ENCODE measurements at places on chromosomes 13 and 19.

DNA sequence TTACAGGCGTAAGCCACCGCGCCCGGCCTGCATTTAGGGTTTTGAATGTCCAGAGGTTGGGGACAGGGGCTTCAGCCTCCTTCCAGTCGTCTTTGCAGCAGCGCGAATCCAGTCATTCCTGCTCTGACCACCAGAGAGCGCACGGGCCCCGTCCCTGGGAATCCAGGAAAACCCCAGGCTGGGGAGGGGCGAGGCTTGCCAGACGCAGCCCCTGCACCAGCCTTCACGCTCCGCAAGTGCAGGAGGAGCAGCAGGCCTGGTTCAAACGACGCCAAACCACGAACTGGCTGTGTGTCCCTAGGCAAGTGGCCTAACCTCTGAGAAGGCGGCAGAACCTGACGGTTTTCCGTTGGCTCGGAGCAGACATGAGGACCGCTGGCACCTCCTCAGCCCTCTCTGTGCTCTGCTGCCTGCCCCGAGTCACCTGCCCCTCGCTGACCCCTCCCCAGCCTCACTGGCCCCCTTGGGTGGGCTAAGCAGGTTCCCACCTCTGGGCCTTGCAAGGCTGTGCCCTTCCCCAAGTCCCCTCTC, 2.0 kb upstream of the RNF126 start:
- peak; percentile 85 for DNase-seq

GRCh38 chr19:32459204-32459865, 53.8 kb downstream of the DPY19L3 start:
- no peak for DNase-seq

DNA sequence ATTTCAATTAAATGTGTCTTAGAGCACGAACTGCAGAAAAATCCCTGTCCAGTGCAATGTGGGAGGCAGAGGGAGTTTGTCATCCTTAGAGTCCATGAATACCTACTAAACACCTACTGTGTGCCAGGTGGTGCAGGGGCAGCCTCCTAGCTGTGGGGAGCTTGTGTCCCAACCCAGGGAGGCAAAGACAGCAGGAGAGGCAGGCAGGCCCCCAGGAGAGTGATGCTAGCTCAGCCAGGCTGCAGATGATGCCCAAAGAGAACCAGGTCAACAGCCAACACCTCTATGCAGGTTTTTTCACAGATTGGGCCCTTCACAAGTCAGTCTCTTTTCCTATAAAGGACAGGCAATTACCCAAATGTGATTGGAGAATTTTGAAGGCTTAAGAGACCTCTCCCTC, 108.2 kb upstream of the UQCRFS1 start:
- no peak for DNase-seq

GRCh38 chr13:106958621-106959048, 390.7 kb upstream of the ARGLU1 start:
- DNase-seq = no peak

DNA sequence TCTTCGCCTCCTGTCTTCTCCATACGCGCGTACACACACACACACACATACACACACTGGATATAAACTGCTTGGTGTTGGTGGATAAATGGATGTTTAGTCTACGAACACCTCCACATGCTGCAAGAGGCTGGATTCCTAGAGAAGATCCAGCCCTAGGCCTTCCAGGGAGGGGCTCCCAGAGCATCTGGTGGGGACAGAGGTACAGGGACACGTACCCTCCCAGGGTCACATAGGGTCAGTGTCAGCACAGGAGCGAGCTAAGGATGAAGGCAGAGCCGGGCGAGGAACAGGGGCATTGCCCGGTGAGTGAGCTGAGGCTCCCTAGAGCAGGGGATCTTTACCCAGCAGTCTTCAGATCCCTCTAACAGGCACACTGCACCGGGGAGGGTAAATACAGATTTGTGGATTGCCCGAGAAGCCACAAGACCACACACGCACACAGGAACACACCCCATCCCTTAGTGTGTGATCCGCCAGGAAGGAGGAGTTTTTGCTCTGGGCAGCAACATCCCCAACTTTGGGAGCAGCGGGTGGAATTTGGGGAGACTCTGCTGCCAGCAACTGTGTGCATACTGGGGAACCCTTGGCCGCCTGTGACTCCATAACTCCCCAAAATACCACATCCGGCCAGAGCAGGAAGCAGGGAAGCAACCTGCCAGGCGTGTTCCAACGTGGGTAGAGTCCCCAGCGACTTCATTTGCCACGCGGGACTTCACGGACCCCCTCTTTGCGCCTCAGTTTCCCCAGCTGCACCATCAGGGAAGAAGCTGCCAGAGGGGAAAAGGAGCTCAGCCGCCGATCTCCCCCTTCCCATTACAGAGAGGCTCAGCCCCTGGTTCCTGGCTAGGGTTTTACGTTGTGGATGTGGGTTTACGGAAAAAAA, 5.8 kb upstream of the TLE2 start:
- no peak for DNase-seq

- DNase-seq = no peak
Observed at GRCh38 chr13:52127378-52127777, 1.5 kb downstream of the NEK5 start.

GRCh38 chr13:60509601-60510386, 112.8 kb downstream of the TDRD3 start:
- no peak for DNase-seq

DNA sequence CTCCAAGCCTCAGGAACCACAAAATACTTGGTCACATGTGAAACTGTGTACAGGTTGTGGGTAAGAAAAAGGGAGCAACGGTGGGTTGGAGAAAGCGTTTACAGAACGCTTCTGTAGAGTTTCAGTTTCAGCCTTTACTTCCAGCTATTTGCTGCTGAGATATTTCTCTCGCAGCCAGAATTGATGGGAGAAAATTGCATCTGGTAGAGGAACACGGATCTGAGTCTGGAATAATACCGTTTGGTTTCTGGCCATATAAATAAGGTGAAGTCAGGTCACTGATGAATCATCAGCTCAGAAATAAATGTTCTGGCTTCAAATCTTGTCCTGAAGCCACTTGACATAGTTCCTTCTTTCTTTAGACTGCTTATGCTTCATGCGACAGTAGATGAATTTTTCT, 20.3 kb upstream of the RFC3 start:
- no peak for DNase-seq

DNA sequence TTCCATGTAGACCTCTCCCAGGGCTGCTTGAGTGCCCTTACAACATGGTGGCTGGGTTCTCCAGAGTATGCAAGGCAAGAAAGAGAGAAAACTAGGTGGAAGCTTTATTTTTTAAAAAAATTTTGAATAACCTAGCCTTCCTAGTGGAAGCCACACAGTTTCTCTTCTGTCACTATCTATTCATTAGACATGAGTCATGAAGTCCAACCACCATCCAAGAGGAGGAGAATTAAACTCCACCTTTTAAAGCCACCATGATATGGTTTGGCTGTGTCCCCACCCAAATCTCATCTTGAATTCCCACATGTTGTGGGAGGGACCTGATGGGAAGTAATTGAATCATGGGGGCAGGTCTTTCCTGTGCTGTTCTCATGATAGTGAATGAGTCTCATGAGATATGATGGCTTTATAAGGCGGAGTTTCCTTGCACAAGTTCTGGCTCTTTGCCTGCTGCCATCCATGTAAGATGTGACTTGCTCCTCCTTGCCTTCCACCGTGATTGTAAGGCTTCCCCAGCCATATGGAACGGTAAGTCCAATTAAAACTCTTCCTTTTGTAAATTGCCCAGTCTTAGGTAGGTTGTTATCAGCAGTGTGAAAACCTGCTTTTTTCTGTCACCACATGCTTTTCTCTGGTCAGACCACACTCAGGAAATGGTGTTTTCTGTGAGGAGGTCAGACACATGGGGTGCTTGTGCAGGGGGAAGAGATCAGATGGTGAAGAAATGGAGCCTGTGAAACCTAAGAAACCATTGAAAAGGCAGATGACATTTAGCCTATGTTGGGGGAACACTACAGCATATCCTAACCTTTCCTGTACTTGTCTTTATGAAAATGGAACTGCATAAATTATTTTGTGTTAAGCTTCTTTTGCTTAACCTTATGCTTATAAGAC, 57.7 kb downstream of the ANKRD10 start:
- DNase-seq = no peak

GRCh38 chr13:98927951-98928927, 49.6 kb downstream of the DOCK9 start:
- DNase-seq = no peak

- DNase-seq = peak; percentile 70
Observed at GRCh38 chr19:35142606-35143230, 337 bp upstream of the FXYD7 start.

DNA sequence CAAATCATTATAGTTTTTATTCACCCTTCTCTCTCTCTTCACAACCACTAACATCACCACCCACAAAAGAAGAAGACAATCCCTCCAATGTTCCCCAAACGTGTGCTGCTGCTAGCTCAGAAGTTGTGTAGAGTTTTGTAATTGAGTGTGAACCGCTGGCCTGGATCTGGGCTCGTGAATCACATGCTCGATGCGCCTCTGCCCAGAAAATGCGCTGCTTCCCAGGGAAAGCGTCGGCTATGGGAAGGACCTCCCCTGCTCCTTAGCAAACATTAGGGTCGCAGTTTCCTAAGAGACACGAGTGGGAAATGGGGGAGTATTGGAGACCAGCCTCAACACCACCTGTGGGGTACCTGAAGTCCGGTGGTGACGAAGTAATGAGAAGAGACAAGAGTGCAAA, 38.4 kb upstream of the ZNF726 start:
- DNase-seq = no peak

GRCh38 chr13:113901642-113902041, 37.8 kb upstream of the GAS6 start:
- DNase-seq = no peak

- no peak for DNase-seq
Observed at GRCh38 chr19:5507065-5507909, 52.1 kb downstream of the ZNRF4 start.

DNA sequence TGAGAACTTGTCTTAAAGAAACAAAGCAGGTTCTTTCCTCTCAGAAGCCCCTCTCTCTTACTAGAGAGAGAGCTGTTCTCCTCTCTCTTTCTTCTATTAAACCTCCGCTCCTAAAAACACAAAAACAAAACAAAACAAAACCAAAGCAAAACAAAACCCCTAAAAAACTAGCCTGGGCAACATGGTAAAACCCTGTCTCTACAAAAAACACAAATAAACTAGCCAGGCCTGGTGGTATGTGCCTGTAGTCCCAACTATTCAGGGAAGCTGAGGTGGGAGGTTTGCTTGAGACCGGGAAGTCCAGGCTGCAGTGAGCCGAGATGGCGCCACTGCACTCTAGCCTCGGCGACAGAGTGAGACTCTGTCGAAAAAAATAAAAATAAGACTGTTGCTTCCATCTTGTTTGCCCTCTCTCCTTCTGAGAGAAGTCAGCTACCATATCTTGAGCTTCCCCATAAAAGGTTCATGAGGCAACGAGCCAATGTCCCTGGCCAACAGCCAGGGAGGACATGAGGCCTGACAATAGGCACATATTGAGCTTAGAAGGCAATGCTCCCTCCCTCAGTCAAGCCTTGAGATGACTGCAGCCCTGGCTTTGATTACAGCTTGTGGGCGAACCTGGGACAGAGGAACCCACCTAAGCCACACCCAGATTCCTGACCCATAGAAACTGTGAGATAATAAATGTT, 17.5 kb upstream of the FLT3 start:
- no peak for DNase-seq

DNA sequence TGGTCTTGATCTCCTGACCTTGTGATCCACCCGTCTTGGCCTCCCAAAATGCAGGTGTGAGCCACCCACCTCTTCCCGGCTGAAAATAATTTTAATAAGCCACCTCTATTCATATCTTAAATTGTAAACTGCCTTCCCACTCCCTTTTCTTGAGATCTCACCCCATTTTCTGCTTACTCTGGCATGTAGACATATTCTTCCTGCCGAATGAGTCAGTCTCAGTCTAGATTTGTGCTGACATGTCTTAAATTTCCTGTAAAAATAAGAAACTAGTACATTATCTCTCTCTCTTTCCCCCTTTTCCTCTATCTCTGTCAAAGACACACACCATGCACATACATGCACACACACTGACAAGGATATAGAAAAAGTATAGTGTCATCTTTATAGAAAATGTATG, 60.9 kb downstream of the THSD1 start:
- DNase-seq = no peak

DNA sequence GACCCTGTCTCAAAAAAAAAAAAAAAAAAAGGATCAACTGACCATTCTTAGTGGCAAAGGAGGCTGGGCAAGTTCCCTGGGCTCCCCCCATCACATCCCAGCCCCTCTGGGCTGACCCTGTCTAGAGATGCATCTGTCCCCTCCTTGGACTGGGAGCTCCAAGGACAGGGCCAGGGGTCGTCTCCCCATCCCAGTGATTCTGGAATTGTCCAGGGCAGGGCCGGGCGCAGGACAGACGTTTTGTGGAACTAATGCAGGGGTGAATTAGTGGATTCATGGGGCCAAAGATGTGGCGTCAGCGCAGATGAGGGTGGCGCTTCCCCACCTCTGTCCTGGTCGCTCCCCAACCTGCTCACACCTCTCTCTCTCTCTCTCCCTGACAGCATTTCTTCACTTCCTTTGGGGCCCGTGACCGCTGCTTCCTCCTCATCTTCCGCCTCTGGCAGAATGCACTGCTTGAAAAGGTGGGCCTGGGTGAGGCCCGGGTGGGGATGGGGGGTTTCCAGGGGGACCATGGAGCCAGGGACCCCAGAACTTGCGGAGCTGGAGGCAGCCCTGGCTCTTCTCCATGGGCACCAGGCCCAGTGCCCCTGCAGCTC, 11.1 kb downstream of the GRAMD1A start:
- no peak for DNase-seq

DNA sequence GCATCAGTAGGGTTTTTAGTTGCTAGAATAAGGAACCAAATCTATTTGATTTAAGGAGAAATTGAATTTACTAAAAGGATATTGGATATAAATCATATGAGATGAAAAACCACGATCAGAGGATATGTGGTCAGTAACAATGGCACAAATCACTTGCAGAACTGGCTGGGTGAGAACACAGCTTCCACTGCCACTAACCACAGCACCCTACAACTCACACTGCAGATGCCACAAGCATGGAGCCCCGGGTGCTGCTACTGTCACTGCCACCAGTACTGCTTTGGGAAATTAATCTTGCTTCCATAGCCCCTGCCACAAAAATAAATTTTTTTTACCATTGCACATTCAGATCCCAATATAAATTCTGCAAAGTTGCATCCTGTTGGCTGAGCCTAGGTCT, 40.6 kb upstream of the KLF12 start:
- no peak for DNase-seq

DNA sequence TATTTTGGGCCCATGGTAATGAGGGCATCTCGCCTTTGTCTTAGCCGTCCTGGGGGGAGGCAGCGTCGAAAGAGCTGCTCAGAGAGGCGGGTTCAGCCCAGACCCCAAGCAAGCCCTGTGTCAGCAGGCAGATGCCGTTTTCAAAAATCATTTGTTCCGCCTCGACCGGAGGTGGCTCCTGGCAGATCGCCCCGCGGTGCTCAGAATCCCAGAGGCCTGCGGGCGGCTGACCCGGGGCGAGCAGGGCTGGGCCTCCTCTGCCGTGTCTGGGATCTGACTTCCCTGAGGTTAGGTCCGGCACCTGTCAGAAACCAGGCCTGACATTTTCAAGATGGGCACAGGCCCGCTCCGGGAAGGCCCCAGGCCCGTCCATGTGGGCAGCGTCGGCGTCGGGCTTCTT, 36.1 kb downstream of the CRTC1 start:
- no peak for DNase-seq

- no peak for DNase-seq
Observed at GRCh38 chr19:15810335-15810734, 5.1 kb downstream of the OR10H1 start.
